ENCODE measurements at places on chromosomes 3 and 15. TPM values are rescaled to one million over a fixed set of nuclear protein-coding genes. Genes with fewer than 3 reads are reported as not detected.

DNA sequence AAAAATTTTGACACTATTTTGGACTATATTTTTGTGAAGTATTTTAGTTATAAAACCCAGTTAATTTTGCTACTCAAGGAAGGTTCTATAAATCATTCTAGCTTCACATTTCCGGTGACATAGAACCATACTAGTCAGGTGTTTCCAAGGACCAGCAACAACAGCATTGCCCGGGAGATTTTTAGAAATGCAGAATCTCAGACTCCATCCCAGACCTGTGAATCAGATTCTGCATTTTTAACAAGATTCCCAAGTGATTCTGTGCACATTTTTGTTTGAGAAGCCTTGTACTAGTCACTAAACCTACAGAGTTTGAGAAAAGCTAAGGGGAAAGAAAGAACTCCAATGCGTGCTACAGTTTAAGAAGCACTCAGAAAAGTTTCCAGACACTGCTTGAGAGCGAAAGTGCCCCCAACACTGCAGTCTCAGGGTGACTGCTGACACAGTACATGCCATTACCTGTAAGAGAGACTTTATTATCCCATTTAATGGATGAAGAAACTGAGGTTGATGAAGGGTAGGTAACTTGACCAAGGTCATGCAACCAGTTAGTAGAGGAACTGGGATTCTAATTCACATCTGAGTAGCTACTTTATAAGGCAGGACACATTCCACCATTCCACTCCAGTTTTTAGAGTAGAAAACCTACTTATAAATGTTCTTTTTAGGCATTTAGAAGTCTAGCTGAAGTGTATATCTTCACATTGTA, 49.7 kb upstream of the USP3 start:
- no peak for DNase-seq

- DNase-seq = no peak
Measured at GRCh38 chr3:4083225-4084015, 219.7 kb upstream of the SETMAR start.

DNA sequence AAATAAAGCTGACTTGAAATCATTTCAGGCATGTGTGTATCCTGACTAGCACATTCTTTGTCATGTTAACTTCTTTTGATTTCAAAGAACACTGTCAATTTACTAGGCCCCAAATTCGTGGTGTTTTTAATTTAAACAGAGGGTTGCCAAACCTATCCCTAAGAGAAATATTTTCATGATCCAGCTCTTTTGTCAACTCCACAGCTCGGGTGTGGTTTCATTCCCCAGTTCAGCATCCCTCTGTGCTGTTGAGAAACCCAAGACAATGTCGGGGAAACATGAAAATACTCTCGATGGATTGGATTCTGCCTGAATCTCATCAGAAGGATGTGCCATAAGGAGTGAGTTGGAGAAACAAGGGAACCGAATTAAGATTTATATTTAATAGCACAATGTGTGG, 84.4 kb upstream of the PHLDB2 start:
- DNase-seq = no peak

Gene ARPIN
- 6.2 TPM for total RNA-seq

DNA sequence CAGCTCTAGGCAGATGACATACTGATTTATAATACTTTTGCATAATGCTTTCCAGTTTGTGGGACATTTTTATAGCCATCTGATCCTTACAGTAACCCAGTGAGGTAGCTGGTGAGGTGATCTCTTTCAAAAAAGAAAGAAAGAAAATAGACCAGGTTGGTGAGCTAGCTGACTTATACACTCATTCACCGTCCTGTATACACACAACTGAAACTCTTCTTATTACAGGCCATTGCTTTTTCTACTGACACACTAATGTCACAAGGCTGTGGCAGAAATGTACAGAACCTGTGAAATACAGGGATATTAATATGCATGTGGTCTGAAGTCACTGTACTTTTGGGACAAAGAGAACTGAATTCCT, 150.2 kb upstream of the BHLHE40 start:
- DNase-seq = no peak

GRCh38 chr15:75104804-75105557, 81.6 kb downstream of the PPCDC start:
- DNase-seq = peak; percentile 48

DNA sequence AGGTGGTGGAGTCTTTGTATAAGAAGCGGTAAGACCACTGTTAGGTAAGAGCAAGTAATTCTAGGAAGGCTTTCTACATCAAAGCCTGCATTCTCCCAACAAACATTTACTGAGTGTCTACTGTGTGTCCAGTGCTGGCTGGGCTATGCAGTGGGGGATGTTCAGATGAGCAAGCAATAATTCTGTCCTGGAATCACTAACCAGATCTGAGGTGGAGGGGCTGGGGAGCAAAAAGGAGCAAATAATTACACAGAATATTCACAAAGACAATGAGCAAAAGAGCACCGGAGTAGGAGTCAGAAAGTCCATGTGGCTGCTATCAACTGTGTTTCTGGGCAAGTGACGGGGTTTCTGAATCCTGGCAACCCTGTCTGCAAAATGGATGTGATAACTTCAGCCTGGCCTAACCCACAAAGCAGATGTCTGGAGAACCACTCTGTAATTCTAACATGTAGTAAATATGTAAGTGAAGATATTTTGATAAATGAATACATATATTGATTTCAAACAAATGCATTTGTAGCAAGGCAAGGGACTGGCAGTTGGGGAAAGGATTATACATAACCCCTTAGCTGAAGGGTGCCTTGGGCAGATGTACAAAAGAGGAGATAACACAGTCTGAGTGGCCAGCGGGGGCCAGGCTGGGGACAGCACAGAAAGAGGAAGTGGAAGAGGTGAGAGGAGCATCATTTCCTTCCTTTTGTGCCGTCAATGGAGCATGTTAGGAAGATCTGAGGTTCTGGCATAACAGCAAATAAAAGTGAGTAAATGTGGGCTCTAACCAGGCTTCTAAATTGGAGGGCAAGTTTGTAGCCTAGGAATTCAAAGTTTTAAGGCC, 28.8 kb downstream of the CYP8B1 start:
- peak; percentile 44 for DNase-seq

Gene SPATA12
- total RNA-seq = not detected

DNA sequence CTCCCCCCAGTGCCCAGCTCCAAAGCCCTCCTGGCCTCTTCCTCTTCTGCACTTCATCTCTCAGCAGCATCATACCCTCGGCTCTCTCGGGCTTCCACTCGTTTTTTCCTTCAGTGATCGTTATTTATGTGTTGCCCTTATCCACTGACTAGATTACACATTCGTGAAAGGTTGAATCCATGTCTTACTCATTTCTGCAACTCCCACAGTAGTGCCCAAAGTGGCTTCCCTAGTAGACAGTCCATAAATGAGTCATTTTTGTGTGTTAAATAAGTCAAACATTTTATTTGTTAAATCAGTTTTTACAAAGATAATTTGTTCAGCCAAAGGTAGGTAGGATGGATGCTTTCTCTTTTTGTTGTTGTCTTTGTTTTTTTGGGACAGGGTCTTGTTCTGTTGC, 87.4 kb downstream of the CRTC3 start:
- DNase-seq = no peak

Gene SHF
- 18.4 TPM for total RNA-seq

DNA sequence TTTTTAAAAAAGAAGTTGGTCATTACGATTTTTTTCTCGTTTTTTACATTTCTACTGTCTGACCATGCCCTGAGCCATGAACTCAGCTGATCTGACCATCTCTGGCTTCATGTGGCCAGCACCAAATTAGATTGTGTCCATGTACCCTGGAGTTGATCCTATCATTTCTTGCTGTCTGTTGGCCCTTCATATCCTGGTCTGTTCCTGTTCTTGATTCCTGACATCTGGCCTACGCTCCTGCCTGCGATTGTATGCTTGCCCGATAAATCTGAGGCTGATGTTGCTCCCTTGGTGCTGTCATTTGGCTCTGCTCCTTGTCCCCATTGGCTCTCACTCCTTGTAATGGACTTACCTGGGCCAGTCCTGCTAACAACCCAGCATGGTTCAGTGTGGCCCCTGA, 89.8 kb upstream of the IGSF10 start:
- DNase-seq = no peak

Gene MME
- 66.3 TPM for total RNA-seq

GRCh38 chr3:134823679-134824078, 28.6 kb downstream of the EPHB1 start:
- DNase-seq = no peak

Gene ADAMTS17
- 22.4 TPM for total RNA-seq

- no peak for DNase-seq
Measured at GRCh38 chr3:52319921-52320595, 3.9 kb downstream of the DNAH1 start.

DNA sequence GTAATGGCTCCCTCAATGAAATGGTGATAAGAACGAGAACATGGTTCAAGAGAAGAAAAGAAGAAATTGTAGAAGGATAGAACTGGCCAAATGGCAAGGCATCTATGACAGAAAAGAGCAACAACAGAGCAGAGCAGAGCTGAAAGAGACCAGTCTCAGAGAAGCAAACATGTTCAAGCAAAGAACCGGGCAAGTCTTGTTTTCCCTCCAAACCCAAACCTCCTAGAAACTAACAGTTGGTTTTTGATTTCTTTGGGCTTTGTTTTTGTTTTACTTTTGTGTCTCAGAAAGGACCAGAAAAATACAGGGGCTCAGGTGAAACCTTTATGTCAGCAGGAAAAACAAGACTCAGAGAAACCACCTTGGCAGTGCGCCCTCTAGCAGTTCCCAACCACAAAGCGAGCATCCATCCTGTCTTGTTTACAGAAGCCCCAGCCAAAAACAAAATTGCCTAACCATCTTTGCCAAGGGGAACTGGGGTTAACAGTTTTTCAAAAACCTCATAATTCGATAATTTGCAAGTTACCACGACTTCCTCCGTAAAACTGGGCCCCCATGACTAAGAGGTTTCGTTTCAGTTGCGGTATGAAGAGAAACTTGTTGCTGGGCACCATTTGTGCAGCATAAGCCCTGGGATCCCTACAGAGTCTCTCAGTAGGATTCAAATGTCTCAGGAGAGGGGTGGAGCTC, 159.2 kb upstream of the SLC24A5 start:
- no peak for DNase-seq

- no peak for DNase-seq
Measured at GRCh38 chr3:198064420-198064819, 104.4 kb downstream of the LMLN start.

- no peak for DNase-seq
Measured at GRCh38 chr15:98506172-98506571, 142.2 kb upstream of the IGF1R start.

- DNase-seq = no peak
Measured at GRCh38 chr3:103653996-103654395, 1219.2 kb downstream of the ZPLD1 start.

DNA sequence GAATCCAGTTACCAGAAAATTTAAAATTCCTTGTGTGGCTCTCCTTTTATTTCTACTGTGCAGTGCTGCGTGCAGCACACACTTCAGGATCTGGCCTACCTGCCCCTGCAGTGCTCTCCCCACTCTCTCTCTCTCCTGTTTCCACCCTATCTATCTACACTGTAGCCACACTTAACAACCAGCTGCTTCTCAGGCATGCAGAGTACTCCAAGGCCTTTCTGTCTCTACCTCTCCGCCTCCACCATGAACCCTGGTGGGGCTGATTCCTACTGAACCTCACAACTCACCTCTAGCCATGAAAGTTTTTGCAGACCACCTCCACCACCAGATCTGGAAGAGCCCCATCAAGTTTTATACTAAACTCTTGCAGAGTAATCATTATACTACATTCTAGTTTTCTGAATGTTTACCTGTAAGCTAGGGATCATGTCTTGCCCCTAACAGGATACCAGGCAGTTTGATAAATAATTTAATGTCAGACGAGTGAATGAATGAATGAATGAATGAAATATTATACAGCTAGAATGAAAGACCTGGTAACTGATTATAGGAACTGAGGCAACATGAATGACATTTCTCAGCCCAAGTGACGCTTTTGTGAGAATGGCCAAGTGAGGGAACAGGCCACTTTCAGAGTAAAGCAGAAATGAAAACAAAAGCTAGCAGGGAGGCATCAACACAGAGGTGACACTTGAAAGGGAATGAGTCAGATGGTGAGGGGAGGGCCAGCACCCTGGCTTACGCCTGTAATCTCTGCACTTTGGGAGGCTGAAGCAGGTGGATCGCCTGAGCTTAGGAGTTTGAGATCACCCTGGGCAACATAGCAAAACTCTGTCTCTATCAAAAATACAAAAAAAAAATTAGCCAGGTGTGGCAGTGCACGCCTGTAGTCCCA, 363.5 kb downstream of the FOXP1 start:
- DNase-seq = no peak

DNA sequence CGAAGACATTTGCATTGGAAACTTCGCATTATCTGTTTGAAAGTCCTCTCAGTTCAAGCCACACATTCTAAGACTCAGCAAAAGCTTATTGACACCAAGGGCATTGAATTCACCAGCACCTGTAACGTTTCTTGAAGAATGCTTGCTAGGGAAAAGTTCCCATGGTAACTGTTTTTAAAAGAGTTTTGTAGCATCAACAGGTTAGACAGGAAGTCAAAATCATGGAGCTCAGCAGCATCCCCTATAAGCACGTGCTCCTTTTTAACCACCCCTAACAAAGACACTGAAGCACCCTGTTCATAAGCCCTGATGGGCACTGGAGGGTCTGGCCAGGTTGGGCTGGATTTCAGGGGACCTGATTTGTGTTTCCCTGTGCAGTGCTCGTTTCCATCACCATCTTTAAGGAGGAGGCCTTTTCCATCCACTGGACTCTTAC, 229.7 kb upstream of the BHLHE40 start:
- no peak for DNase-seq

GRCh38 chr3:11377719-11378118, 105.5 kb downstream of the ATG7 start:
- DNase-seq = no peak

DNA sequence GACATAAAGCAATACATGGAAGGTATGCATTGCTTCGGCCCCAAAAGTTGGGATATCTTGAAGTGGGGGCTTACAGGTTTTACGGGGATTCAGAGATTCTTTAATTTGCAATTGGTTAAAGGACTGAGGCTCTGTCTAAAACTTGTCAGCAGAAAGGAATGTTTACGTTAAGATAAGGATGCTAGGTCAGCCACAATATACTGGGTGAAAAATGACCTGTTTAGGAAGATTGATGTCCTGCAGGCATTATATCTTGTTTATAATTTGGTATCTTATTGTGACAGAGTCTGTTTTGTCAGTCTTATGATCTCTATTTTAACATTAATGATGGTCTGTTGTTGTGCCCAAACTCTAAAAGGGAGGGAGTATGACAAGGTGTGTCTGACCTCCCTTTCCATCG, 15.3 kb upstream of the CCNDBP1 start:
- no peak for DNase-seq

DNA sequence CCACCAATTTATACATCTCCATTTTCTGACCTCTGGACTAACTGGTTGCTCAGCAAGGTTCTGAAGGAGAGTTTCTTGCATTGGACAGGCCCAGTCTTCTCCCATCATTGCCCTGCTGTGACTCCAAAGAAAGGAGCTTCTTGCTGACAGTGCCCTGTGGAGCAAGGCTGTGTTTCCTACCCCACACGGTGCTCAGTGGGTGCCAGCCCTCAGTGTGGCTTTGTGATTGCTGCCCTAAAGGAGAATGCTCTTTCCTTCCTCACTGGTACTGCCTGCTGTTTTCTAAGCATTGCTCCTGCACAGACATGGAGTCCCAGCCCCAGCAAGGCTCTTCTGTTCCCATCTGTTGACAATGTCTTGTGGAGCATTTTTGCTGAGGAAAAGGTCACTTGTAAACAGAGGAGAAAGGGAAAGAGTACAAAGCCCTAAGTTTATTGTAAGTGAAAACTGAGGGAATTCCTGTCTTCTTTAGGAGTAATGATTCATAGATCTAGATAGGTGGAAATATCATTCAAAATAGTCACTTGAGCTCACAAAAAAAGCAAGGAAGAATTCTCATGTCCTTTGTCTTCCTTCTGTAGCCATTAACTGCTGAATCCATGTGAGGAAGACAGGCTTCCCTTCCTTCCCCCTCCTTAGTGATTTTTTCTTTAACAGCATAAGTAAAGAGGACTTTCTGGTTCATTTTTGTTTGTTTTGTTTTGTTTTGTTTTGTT, 62.9 kb downstream of the HMG20A start:
- no peak for DNase-seq

Gene ITIH1
- 1,331 TPM for total RNA-seq

All from left lobe of liver (tissue), 2 donors.